ENCODE measurements at places on chromosomes 5 and 9.

- DNase-seq: no peak
These were observed 5.1 kb downstream of the SNX30 start for GRCh38 chr9:112755675-112756074.

- no peak for DNase-seq
These were observed 288.5 kb downstream of the SLIT3 start for GRCh38 chr5:169012450-169012849.

DNA sequence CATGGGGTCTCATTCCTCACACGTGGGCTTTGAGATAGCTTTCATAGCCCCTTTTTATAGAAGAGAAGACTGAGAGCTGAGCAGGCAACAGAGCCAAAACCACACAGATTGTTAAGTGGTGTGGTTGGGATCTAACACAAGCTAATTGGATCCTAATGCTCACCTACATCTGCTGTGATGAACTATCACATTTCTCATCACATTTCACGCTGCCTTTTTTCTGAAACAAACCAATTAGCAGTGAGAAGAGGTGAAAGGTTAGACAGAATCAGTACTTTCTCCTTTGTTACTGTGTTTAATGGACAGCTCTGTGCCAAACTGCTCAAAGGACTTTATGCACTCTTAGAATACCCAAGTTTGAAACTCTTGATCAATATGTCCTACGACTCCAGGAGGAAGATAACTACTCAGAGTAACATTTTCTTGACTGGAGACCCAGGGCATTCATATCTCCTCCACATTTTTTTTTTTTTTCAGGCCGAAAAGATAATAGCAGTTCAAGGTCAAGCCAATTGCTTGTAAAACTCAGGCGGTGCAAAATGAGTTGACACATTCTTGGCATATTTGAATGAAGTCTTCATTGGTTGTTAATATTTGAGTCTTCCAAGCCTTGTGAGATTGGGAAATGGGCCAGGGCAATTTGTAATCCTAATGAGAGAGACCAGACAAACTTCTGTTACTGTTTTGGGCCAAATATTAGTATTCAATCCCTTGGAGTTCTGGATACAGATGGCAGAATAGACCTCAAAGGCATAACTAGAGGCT lies 138.4 kb downstream of the KCTD16 start:
- no peak for DNase-seq

- no peak for DNase-seq
These were observed 60.3 kb upstream of the TRIM32 start for GRCh38 chr9:116626762-116627161.

DNA sequence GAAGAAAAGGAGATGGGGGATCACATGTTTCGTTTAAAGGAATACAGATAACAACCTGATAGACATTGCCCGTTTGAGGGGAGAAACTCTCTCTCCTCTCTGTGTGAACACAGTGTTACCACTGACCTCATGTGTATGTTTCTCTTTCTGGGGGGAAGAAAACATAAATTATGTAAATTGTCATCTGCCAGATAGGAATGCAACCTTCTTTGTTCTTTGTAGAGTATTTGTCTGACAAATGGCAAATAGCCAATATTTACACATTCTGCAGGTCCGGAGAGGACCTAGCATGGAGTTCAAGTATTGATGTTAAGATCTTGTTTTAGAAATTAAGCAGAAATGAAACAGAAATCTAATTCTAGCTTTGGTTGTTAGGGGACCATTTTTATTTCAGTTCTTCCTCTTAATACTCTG lies 276.3 kb downstream of the SAXO1 start:
- DNase-seq: no peak

DNA sequence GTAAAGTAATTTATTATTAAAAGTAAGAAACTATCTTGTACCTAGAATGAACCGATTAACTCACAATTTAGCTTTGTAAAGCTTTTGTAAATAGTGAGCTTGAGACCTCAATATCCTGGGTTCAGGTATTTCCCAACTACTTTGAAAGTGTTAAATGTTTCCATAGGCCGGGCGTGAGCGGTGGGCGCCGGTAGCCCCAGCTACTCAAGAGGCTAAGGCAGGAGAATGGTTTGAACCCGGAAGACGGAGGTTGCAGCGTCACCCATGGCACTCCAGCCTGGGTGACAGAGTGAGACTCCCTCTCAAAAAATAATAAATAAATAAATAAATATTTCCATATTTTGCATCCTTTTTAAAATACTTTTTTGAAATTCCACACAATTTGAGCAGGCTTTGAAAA lies 1.5 kb upstream of the ANKH start:
- no peak for DNase-seq

DNA sequence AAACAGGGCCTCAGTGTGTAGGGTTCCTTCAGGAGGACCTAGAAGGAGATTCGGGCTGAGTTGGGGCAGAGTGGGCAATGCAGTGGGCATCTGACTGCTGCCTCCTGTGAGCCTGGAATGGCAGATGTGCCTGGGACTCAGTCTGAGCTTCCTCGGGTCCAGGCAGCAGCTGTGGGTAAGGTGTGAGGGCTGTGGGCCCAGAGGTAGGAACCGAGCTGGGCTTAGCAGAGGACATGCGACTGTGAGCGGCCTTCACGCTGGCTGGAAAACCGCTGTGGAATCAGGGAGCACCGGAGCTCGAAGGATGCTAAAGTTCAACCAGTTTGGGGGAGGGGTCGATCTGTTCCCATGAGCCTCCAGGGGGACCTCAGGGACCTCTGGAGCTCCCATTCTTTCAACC lies 137.0 kb downstream of the PAX5 start:
- DNase-seq: no peak

DNA sequence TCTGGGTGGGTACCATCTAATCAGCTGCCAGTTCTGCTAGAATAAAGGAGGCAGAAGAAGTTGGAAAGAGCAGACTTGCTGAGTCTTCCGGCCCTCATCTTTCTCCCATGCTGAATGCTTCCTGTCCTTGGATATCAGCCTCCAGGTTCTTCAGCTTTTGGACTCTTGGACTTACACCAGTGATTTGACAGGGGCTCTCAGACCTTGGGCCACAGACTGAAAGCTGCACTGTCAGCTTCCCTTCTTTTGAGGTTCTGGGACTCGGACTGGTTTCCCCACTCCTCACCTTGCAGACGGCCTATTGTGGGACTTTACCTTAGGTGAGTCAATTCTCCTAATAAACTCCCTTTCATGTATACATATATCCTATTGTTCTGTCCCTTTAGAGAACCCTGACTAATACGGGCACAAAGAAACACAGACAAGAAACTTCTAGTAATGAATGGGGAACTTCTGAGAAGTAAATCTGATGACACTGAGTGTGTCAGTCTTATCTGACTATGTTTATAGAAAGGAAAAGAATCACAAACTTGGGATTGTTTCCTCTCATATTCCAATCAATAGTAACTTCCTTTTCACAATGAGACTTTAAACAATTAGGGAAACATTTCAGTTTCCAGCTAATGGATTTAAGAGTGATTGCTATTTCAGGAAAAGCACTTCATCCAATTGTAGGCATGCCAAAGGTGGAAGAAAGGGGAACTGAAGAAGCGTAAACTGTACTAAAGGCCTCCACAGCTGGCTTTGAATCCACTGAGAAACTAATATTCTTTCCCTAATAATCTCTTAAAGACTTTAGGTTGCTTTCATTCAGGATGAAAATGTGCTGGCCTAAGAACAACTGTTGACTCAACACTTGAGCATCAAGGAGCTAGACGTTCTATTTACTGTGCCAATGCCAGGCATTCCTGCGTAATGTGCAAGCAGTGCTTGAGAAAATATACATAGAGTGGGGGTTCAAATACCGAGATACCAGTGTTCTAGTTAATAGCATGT lies 127.9 kb upstream of the PTGER4 start:
- DNase-seq: no peak

- DNase-seq: no peak
These were observed 53.1 kb downstream of the COL5A1 start for GRCh38 chr9:134694714-134695113.

DNA sequence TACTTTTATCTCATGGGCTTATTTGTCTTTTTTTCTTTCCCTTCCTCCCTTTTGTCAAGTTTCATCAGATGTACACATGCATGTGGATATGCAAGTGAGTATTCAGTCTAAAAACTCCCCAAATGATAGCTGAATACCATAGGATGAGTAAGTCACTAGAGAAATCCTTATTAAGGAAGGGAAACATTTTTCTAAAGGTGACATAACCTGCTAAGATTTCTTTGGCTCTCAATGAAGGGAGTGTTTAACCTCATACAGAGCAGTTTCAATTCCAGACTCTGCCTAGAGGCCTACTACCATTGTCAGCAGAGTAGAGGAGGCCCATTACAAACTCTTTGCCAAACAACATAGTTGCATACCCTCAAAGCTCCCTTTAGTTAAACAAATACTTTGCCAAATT lies 192.4 kb downstream of the ARHGEF28 start:
- no peak for DNase-seq

Data from stimulated activated CD8-positive, alpha-beta memory T cell treated with anti-CD3 and anti-CD28 coated beads, Interleukin-15, amount 100 ng/mL, for 24 hours (primary cell).